ENCODE measurements at places on chromosomes 16 and 17.
A peak's percentile ranks its signal among the peaks of the same experiment; 100 is the strongest.

GRCh38 chr16:4114257-4115208 lies 1.7 kb downstream of the ADCY9 start:
- no peak for DNase-seq

GRCh38 chr16:31695667-31696066 lies 168.0 kb downstream of the AHSP start:
- DNase-seq: peak; percentile 78

DNA sequence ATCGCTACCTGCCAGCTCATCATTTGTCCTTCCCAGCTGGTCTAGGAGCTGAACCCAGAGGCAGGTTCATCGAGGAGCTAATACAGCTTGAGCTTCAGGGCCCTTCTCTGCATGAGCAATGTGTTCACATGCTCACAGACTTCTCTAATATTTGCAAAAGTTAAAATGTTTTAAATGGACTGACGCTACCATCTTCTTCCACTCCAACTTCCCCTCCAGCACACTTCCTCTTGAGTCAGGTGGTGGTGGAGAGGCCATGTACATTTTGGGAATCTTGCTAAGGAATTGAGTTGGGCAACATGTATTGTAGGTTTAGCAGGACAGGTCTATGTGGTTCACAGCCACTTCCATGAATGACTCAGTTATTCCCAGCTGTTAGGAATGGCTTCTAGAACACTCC lies 21.6 kb upstream of the RHOT1 start:
- no peak for DNase-seq

GRCh38 chr16:8776129-8776584 lies 21.3 kb downstream of the TMEM186 start:
- DNase-seq: no peak

GRCh38 chr17:60685437-60685836 lies 7.8 kb downstream of the BCAS3 start:
- DNase-seq: no peak

DNA sequence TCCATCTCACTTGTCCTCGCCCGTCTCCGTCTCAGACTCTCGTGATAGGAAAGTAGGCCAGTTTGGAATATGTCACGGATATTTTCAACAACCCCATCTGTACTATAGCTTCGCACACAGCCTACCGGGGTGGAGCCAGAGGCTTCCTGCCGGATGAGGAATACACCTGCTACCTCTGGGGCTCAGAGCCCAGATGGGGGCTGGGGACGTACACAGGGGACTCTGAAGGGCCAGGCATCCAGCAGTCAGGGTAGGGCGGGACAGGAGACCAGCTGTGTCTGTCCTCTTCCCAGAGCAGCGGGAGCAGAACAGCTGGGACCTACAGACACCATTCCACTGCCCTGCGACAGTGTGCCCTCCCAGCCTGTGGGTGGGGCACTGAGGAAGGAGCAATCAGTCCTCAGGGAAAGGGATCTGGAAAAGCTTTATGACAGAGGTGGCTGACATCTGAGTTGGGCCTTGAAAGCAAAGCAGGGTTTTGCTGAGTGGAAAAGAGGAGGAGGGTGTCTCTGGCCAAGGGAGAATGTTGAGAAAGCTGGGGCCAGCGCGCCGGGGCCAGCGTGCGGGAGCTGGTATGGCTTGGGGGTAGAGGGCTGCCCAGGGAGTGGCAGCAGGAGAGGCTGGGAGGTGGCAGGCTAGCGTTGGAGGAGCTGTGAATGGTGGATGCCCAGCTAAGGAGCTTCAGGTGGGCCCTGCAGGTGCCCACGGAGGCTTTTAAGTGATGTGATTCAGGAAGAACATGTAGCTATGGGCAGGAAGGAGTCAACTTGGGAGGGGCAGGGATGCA lies 11.5 kb upstream of the SRCIN1 start:
- no peak for DNase-seq

DNA sequence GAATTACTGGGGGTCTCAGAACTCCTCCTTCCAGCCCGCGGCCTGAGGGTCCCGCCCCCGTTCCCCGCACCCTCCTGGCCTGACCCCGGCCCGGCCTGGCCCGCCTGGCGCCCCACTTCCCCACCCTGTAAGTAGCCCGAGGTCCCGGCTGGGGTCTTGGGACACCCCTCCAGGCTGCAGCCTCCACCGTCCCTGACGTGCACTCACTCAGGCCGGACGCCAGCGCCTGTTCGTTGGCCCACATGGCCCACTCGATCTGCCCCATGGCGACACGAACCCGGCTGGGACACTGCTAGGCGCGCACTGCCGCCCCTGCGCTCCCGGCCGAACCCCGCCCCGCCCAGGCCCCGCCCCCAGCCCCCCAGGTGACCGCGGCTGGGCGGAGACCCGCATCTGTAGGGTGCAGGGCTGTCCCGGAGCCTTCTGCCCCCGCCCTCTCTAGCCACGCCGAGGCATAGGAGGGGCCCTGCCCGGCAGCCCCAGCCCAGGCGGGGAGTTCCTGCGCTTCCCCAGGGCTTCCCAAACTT lies at the start of gene CYBA:
TSS of gene CYBA (minus strand) at position 305 of the 527 bp plus-strand sequence. CDS start at position 265, 40 bp downstream.
- peak; percentile 94 for DNase-seq

DNA sequence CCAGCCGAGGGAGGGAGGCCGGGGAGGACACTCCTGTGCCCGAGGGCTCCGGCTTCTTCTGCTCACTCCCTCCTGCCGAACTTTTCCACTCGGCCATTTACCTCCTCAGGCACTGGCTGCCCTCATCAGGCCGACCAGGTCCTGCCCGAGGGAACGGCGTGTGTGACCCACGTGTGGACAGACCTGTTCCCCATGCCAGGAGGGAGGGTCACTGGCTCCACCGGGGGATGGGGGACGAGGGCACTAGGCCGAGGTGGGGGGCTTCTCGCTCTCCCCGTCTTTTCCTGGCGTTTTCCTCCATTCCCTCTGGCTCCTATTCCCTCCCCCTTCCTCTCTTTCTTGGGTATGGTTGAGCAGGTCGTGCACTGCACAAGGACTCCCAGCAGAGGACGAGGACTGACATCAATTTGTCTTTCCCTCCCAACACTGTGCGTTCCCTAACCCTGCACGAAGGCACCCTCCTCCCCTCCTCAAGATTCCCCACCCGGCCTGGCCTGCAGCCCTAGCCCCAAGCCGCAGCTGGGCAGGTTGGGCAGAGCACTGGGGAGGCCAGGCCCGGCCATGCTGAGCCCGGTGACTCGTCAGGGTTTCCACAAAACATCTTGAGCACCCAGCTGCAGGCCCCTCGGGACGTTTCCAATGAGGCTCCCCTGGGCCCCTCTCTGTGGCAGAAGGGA lies 3.2 kb upstream of the IL17C start:
- DNase-seq: no peak

GRCh38 chr16:70594569-70594968 lies 51.8 kb upstream of the IL34 start:
- DNase-seq: no peak

GRCh38 chr16:51449441-51449840 lies 298.4 kb upstream of the SALL1 start:
- no peak for DNase-seq

All from activated CD8-positive, alpha-beta memory T cell treated with anti-CD3 and anti-CD28 coated beads, Interleukin-2, amount 10 ng/mL, durations not matched to agents 7 days and 5 days (primary cell).